ENCODE measurements at places on chromosomes 5 and 9.

DNA sequence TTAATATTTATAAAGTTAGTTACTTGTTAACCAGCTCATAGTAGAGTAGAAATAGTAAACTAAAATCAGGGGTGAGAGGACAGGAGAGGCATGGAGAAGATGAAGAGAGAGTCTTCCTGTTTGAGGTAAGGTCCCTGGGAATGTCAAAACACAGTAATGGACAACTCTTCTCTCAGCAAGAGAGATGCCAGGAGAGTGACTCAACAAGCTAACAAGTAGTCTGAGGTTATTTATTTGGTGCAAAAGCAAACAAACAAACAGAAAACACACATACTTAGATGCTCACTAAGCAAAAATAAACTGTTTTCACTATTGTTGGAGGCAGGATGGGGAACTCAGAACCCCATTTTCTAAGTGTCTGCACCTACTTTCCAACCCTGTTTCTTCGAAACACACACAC, 333.2 kb upstream of the RFX3 start:
- no peak for DNase-seq

DNA sequence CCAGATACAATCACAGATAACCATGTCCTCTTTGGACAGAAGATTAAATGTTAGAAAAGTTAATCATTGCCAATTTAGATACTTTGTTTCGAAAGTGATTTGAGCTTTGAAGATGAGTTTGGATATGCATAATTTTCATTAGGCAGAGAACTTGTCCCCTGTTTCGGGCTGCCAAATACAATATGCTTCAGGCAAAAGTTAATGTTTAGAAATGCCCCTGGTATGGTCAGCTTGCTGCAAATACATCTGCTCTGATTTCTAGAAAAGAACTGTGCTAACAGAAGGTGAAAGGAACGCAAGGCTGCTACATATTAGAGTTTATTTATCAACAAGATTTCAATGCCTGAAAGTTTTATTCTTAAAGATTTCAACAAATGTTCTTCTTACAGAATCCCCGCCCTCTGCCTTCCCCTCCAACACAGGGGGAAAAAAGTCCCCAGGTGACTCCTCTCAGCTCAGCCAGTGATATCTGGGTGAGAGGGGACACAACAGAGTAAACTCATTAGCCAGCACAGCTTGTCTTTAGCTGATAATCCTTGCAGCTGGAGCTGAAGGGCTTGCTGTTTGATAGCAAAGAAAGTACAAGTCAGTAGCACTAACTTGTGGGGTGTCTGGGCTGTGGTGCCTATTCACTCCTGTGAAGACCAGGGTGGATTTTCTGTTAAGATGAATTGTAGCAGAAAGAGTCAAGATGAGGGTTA, 435.7 kb downstream of the DMAC1 start:
- no peak for DNase-seq

DNA sequence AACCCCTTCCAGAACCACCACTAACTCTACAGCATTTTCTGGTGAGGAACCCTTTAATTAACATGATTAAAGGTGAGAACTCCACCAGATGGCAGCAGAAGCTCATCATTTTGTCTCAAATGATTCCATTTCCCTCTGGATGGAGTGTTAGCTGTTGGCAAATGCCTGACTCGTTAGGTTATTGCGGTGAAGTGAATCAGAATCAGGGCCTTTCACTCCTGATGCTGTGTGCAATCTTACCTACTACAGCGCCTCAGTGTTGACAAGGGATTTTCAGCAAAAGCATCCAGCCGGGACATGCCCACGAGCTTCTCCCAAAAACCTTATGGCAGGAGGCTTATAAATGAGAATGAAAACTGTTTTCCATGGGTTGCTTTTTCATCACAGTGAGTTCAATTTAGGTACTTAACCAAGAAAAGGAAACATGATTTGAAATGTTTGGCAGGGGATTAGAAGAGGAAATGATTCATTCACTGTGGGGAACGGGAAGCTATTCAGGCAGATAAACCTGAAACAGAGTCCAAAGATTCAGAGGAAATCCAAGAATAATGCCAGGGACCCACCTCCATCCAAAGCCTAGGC, 48.0 kb upstream of the CAST start:
- DNase-seq, result no peak

GRCh38 chr5:34618371-34619065, 37.6 kb upstream of the RAI14 start:
- no peak for DNase-seq

GRCh38 chr9:86821006-86821845, 126.1 kb downstream of the GAS1 start:
- DNase-seq, result no peak

DNA sequence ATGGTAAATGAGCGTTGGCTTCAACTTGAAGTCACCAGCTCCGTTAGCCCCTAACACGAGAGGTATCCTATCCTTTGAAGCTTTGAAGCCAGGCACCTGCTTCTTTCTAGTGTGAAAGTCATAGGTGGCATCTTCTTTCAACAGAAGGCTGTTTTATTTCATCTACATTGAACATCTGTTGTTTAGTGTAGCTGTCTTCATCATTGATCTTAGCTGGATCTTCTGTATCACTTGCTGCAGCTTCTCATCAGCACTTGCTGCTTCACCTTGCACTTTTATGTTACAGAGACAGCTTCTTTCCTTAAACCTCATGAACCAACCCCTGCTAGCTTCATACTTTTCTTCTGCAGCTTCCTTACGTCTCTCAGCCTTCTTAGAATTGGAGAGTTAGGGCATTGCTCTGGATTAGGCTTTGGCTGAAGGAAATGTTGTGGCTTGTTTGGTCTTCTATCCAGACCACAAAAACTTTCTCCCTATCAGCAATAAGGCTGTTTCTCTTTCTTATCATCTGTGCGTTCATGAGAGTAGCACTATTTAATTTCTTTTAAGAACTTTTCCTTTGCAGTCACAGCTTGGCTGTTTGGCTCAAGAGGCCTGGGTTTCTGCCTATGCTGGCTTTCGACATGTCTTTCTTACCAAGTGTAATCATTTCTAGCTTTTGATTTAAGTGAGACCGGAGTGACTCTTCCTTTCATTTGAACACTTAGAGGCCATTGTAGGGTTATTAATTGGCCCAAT, 47.2 kb downstream of the PCSK5 start:
- no peak for DNase-seq

DNA sequence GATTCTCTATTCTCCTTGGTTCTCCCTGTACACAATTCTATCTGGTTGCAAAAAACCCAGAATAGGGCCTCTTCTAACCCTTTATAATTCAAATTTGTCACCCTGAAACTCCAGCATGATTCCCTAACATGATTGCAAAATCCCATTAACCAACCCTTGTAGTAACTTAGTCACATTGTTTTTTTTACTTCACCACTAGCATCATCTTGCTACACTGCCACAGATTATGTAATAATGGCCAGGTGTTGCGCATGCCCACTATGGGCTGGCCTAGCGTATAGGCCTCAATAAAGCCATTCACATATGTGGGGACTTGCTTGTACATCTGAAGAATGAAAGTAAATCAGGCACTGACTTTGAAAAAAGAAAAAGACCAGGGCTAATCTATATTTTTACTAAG, 25.7 kb downstream of the FAM170A start:
- DNase-seq, result no peak

DNA sequence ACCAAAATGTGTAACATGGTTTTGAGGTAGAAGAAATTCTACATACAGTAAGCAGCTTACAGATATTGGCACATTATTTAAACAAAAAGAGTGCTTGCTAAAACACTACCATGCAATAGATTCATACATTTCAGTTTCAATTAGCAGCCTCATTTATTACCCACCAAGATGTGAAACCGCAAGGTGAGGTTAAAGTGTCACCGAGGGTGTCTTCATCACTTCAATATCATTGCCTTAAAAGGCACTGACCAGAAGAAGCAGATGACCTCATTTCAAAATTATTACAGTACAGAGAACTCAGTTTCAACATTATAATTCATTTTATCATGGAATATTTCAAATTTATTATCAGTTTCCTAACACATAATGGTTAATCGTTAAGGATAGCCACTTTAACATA, 302.2 kb downstream of the ISL1 start:
- DNase-seq, result no peak

DNA sequence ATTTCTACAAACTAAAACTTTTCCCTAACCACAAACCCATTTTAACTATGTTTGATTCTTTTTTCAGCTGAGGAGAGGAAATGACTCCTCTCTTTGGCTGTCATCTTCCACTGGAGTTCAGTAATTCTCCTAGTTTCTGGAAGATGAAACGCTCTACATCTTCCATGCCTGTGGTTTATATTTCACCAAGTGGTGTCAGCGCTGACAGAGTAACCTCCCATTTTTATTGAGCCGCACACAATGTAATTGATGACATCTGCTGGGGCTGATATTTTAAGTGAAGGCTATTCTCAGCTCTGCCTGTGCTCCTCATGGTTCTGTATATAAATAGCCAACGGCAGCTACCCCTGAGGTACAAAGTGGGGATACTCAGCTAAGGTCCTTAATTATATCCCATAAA, 234.6 kb downstream of the SPOCK1 start:
- no peak for DNase-seq

DNA sequence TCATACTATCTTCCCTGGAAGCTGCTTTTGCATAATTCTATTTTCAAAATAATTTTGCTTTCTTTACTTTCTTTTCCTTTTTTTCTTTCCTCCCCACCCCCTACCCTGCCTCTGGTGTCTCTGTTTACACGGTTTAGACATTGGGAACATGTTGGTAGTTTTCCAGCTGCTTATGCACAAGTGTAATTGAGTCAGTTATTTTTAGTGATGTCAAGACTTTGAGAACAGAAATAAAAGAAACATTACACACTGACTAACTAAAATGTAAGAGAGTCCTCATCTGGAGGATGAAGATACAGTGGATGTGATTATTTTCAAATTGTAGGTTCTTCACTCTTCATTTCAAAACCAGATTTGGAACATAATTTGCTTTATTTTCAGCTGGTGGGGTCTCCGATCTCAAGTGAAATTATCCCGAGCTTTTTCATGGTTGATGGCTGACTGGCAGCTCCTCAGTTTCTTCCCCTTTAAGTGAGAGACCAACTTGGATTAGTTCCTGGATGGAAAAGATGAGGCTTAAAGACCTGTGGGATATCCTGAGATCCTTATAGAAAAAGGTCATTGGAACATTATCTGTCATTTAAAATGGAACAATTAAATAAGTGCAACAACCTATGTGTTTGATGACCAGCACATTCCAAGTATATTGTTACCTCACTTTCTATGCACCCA, 154.4 kb upstream of the ZNF462 start:
- no peak for DNase-seq

DNA sequence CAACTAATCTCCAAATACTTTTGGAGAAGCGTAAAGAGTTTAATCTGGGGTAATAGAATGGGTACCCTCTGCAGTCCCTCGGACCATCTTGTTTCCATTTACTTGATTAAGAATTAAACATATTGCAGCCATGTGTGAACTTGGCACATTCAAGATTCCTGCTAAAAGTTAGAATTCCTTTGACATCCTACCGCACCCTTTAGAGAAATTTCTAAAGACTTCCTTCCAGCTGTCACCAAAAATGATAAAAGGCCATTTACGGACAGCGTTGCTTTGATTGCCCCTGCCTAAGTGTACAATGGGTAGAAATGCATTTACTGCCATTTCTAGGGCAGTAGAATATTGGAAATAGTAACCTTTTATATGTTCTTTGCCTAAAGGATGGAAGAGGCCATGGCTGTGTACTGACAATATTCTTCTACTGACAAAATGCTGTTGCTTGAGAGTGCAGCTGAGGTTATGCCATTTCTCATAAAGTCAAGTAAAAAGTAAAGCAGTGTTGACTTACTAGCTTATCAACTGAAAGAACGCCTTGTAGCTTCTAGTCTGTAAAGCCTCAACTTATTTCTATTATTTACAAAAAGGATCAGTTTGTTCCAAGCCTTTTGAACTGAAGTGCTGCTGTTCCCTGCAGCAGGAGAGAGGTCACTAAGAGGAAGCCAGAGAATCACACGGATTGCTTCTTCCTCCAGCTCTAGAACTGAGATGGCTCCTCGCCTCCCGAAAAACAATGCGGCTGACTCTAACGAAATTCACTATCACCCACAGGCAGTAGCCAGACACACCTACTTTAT, 139.8 kb upstream of the BASP1 start:
- no peak for DNase-seq

- DNase-seq, result no peak
These were observed 16.7 kb downstream of the HMHB1 start for GRCh38 chr5:143828710-143829109.

GRCh38 chr9:20693068-20693467, 9.0 kb downstream of the FOCAD start:
- no peak for DNase-seq

- no peak for DNase-seq
These were observed 304.9 kb downstream of the TMEM167A start for GRCh38 chr5:82772281-82772680.

- DNase-seq, result no peak
These were observed 80.3 kb downstream of the RXRA start for GRCh38 chr9:134406366-134407120.

GRCh38 chr9:124950050-124950718, 9.3 kb upstream of the GOLGA1 start:
- DNase-seq, result no peak

- no peak for DNase-seq
These were observed 4.8 kb downstream of the IRX1 start for GRCh38 chr5:3600106-3601060.

GRCh38 chr5:138463419-138464007, 1.8 kb upstream of the EGR1 start:
- no peak for DNase-seq

- no peak for DNase-seq
These were observed 19.7 kb downstream of the FBXW11 start for GRCh38 chr5:171986772-171987171.

- no peak for DNase-seq
These were observed 306.2 kb upstream of the ELAVL2 start for GRCh38 chr9:24132244-24132643.

DNA sequence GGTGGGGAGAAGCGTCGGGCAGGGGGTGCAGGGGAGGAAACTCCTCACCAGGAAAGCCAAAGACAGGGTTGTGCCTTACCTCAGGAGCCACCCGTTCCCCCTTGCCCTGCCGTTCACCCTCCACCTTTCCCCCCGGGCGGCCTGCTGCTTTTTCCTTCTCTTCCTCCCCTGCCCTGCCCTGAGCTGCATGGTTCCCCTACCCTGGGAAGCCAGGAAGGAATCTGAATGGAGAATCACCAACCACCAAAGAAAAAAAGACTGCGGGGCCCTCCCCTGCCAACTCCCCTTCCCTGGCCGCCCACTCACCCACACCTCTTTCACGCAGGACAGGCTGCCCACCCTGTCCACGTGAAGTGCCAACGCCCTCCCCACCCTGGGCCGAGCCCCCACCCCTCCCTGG, 820 bp upstream of the NFX1 start:
- DNase-seq, result no peak

- no peak for DNase-seq
These were observed 8.6 kb upstream of the PRRC2B start for GRCh38 chr9:131385296-131385695.

GRCh38 chr9:100440071-100440470, 13.1 kb downstream of the MSANTD3 start:
- DNase-seq, result no peak

All from cardiac septum (tissue), 1 donor.